NCI-H2081 (cell line): ENCODE measurements at places on chromosomes 2 and 18.

DNA sequence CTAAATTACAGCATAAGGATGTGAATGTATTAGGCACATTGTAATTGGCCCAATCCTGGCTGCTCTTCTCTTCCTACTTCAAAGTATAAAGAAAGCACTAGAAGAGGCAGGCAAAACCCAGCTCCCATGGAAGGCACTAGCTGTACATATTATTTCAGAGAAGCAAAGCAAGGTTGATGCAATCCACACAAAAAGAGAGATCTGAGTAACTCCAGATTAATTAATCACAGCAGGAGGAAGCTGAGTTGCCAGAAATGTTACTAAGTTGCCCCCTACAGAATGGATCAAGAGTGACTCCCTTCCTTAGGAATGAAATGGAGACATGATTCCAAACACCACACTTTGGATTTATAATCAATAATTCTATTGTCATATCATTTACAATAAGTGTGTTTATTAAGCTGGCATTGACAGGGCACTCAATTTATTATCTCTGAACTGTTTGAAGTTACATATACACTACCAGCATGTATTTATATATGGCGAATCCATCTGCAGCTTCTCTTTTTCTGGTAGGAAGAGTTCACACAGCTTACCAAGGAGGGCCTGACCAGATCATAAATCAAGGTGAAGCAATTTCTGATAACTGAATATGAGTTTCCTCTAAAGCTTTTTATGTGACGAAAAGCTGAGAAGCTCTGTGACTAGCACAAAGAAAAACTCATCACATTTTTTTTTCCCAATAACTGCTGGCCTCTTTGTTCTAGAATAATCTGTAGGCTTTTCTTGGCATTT lies 393.1 kb upstream of the LYPD1 start:
- no peak for DNase-seq

- DNase-seq = no peak
Measured at GRCh38 chr2:100632759-100633158, 70.0 kb downstream of the PDCL3 start.

- DNase-seq = no peak
Measured at GRCh38 chr2:102098756-102099155, 43.8 kb upstream of the IL1R1 start.

DNA sequence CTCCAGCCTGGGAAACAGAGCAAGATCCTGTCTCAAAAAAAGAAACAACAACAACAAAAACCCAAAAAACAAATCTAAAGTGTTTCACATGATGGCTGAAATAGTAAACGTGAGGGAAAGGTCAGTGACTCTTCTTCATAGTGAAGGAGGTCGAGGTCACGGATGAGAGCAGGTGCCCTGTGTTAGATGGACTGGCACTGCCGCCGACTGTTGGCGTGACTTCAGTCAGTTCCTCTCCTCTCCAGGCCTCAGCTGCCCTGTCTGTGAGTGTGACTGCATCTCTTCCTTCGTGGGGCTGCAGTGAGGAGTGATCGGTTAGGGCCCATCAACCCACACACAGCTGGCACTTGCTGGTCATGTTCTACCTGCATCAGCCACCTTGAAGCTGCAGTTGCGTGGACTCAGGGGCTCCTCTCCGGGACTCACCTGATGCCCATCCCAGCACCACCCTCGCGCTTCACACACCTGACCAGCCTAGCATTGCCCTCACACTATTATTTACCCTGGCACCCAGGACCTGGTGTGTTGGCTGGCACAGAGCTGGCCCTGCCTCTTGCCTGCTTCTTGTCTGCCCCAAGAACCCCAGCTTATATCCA lies 30.1 kb upstream of the TMEM87B start:
- no peak for DNase-seq

DNA sequence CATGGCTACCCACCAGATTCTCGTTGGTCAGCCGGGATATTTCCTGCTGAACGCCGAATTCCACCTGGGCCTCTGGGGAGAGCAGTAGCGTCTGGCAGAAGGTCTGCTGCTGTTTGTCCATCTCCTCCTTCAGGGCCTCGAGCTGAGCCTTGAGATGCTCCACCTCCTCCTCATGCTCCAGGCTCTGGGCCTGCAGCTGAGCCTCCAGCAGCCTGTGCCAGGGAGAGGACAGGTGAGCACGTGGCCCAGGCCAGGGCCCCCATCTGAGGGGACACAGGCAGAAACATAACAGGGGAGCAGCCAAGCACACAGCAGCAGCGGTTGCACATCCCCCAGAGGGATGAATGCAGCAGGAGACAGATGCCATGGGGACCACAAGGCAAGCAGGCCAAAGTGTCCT lies 40.1 kb upstream of the ACAA2 start:
- no peak for DNase-seq

GRCh38 chr2:109594246-109594885 lies 19.4 kb downstream of the SEPTIN10 start:
- DNase-seq = no peak

- no peak for DNase-seq
Measured at GRCh38 chr18:11258039-11258610, 108.8 kb upstream of the PIEZO2 start.

- DNase-seq = no peak
Measured at GRCh38 chr2:201854221-201854801, 48.0 kb downstream of the CDK15 start.

- DNase-seq = peak; percentile 26
Measured at GRCh38 chr2:41400088-41400665, 647.6 kb upstream of the PKDCC start.
